ENCODE measurements at places on chromosomes 5 and 9. TPM values are rescaled to one million over a fixed set of nuclear protein-coding genes. Genes with fewer than 3 reads are reported as not detected.

Gene TRIM36
- polyA plus RNA-seq = 2.3 TPM

Gene PTGS1
- polyA plus RNA-seq = 8.6 TPM

Gene GPR150
- polyA plus RNA-seq = 0.04 TPM

Gene ARHGEF28
- 49.2 TPM for polyA plus RNA-seq

Gene FOXB2
- not detected for polyA plus RNA-seq

Gene FBLL1
- polyA plus RNA-seq = 1.3 TPM

Gene ROR2
- 16.9 TPM for polyA plus RNA-seq

Gene FAM120A
- 76.2 TPM for polyA plus RNA-seq

Gene TRIM7
- polyA plus RNA-seq = not detected
